ENCODE measurements at places on chromosomes 11 and 22.

- DNase-seq: no peak
Observed at GRCh38 chr11:118055966-118056365, 20.9 kb upstream of the TMPRSS4 start.

DNA sequence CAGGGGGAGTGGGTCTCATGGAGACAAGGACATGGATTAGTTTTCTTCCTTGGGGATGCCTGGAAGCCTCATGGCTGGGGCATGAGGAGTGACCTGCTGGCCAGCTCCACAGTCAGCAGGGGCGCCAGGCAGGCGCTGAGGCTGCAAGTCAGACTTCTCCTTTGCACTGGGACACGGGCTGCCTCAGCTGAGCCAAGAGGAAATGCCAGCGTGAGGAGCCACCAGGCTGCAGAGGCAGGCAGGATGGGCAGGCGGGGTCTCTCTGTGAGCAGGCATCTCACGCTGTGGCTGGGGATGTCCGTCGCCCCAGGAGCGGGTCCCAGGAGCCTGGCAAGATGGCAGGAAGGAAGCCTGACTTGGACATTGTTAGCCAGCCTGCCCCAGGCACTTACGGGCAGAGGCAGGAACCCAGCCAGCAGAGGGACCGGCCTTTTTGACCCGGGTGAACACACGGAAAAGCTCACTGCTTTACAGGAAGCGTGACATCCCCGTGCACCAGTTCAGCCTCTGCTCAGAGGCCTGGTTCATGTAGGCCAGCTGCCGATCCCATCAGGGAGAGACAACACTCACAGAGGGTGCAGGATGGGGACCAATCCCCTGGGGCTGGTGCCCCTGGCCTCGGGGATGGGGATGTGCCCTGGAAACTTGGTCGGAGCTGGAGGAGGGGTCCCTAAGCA, 10.2 kb downstream of the GNB1L start:
- peak; percentile 56 for DNase-seq

DNA sequence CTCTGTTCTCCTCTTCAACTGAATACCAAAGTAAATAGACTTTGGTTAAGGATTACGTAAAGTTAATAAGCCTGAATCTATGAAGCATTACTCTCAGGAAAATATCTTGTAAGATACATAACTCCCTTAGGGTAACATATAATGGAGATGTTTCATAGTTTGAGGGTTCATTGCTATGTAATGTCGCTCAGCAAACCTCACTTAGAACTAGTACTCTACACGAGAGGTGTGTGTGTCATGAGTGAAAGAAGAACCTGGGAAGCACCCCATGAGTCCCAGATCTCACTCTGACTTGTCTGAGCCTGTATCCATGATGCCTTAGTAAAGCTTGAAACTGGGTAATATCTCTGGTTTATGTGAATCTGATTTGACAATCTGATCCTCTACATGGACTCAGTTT, 429.5 kb upstream of the ANO3 start:
- no peak for DNase-seq

DNA sequence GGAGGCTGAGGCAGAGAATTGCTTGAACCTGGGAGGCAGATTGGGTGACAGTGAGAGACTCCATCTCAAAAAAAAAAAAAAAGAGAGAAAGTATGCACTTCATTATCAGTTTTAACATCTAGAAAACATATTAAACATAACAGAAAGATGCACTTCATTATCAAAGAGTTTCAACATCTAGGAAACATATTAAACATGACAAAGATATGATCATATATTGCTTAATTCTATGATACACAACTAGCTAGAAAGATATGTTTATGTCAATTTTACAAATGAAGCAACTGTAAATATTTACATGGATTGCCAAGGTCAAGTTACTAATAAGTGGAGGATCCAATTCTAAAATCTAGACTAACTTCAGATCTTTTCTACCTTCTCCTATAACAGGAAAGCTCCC, 50.4 kb upstream of the CTSC start:
- no peak for DNase-seq

GRCh38 chr11:76256448-76256847, 50.1 kb upstream of the WNT11 start:
- DNase-seq: no peak

- DNase-seq: peak; percentile 38
Observed at GRCh38 chr22:21582801-21583740, 15.6 kb downstream of the UBE2L3 start.

GRCh38 chr11:41419901-41420300, 39.6 kb downstream of the LRRC4C start:
- DNase-seq: no peak

DNA sequence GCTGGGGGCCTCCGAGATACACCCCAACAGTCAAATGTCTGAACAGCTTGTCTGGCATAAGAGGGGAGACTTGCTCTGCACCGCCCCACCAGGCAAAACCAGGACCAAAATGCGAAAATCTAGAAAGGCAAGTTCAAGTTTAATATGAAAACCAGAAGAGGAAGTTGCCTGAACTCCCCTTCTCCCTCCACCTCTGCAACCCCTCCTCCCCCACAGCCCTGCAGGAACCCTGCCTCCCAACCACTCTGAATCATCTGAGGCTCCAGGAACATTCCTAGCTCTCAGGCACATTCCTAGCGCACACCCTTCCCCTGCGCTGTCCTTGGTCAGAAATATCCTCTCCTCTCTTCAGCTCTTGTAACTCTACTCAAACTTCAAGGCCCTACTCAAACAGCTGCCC, 36.7 kb downstream of the ISX start:
- no peak for DNase-seq

GRCh38 chr11:20315800-20316199, 47.7 kb upstream of the HTATIP2 start:
- no peak for DNase-seq

- DNase-seq: no peak
Observed at GRCh38 chr22:39456522-39457197, at the start of gene MGAT3. Gene MGAT3, plus strand, starts transcription at chr22:39457012. Its CDS starts 30,336 bp downstream, at chr22:39487348.

All from posterior cingulate gyrus (tissue), 11 donors.